SJSA1 (cell line): ENCODE measurements at places on chromosomes 5 and 9. TPM values are rescaled to one million over a fixed set of nuclear protein-coding genes. Genes with fewer than 3 reads are reported as not detected.
A peak's percentile ranks its signal among the peaks of the same experiment; 100 is the strongest.

Gene PCDHB2
- total RNA-seq = 5.4 and 7.6 TPM in 2 replicates

Gene SMC2
- 42.5 and 43.3 TPM in 2 replicates for total RNA-seq

Gene ALDH1B1
- 10.3 and 10.4 TPM in 2 replicates for total RNA-seq

Gene SHISAL2B
- total RNA-seq = not detected in 2 replicates

Gene CIZ1
- total RNA-seq = 38.2 and 38.8 TPM in 2 replicates

Gene SLC46A2
- not detected in 2 replicates for total RNA-seq

DNA sequence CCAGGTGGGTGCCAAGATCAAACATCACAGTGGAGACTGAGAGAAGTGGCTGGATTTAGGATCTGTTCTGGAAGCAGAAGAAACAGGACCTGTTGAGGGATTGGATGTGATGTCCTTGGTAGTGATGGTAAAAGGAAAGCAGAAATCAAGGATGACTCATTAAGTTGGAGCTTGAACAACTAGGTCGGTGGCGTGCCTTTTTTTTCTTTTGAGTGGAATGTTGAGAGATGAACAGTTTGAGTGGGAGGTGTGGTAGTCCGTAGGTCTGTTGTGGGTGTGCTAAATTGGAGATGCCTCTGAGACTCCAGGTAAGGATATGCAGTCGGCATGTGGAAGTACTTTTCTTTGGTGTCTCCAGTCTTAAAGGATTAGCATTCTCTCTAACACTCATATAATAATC, 92.1 kb upstream of the IL12B start:
- no peak for DNase-seq

DNA sequence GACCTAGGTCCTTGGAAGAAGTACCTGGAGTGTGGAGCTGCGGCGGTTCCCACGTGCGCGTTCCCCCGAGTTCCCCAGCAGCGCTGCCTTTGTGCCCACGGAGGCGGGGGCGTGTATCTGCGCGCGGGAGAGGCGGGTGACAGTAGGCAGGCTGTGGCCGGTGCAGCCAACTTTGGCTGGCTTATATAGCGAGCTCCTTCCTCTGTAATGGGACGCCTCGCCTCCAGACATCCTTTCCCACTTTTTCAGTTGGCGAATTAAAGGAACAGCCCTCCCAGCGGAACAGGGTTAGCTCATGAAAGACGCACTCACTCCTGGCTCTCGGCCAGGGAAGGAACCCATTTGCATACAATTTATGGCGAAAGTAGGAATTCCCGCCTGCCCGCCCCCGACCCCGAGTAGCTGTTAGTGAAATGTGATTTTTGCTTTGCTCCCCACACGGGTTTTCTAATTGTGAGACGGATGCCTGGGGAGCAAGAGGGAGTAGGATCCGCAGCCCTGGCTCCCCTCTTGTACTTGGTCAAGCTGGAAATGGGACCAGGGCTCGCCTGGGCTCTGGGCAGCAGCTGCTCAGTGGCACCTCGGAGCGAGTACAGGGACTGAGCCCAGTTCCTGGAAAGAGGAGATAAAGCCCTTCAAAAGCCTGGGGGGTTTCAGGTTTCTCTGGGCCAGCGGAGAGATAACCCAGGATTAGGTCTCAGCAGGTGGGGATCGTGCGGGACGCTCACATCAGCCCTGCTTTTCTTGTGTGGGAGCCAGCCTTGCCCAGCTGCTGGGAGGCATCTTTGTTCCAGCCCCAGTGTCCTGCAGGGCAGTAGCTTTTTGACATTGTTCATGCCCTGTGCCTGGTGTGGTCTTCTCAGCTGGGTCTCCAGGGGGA, at the start of gene TNC:
TSS of gene TNC (minus strand) at position 159 of the 880 bp plus-strand sequence. CDS start 27,139 bp downstream, outside the sequence.
- DNase-seq = peak; percentile 68

DNA sequence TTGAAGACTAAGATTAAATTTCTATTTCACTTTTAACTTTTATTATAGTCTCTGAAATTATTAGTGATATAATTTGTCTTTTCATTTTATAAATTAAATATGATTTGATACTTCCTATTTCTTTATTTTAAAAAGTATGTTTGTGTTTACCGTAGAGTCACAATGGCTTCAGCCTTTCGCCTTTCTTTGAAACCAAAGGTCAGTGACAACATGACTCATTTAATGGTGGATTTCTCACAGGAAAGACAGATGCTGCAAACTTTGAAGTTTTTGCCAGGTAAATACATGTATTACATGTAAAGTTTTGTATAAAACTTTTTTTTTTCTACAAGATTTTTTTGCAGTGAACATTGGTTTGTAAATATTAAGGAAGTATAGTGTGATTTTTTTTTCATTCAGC, 36.4 kb downstream of the FSD1L start:
- DNase-seq = no peak

DNA sequence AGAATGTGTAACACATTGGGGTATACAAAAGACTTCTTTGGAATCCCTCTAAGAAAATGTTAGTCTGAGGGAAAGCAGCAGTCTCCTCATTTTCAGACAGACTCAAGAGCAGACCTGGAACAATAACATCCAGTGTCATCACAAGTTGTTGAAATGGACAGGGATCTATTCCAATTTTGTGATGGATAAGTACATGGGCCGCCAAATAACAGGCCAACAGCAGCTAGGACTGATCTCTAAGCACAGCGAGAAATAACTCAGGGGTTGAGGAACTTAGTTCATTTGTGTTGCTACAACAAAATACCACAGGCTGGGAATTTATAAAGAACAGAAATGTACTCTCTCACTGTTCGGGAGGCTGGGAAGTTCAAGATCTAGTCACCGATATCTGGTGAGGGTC, 7.6 kb upstream of the ITGA2 start:
- no peak for DNase-seq

- DNase-seq = no peak
These were observed 2.5 kb upstream of the PHF19 start for GRCh38 chr9:120879446-120879845.

GRCh38 chr9:83013867-83014605, 48.9 kb downstream of the RASEF start:
- DNase-seq = peak; percentile 56

DNA sequence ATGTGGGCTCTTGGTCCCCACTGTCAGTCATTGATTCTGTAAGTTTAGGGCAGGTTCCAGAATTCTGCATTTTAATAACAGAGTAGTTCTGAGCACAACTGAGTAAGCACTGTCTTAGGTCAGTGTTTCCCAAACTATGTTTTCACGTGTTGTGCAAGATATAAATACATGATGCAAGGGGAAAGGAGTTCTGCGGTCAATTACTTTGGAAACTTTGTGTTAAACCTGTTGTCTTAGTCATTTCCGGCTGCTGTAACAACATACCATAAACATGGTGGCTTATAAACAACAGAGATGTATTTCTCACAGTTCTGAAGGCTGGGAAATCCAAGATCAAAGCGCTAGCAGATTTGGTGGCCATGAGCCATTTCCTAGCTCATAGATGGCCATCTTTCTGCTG, 69.8 kb downstream of the EQTN start:
- DNase-seq = peak; percentile 56

DNA sequence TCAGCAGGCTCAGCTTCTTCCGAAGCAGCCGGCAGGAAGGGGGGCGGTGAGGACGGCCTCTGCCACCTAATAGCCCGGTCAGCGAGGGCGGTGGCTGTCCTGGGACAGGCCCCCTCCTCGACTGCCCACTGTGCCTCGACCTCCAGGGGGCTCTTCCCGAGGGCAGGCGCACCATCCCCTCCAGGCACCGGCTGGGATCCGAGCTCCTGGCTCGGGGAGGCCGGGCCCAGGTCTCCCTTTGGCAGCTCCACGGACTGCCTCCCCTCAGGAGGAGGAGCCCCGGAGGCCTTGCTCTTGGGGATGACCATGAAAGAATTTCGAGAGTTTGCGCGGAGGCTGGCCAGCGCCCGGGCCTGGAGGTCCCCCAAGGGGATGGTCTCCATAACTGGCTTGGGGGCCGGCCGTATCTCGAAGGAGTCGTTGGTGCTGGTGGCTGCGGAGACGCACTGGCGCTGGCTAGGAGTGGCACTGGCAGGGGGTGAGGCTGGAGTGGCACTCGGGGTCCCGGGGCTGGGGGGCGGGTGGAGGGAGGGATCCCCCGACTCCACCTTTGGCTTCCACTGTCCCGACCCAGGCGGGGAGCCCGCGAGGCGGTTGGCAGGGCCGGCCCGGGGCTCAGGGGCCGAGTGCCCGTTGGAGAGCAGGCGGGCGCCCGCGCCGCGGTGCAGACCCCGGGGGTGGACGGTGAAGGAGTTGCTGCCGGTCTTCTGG, 975 bp downstream of the TPRN start:
- DNase-seq = no peak

- DNase-seq = no peak
These were observed 86.6 kb downstream of the NTRK2 start for GRCh38 chr9:84756171-84756570.

DNA sequence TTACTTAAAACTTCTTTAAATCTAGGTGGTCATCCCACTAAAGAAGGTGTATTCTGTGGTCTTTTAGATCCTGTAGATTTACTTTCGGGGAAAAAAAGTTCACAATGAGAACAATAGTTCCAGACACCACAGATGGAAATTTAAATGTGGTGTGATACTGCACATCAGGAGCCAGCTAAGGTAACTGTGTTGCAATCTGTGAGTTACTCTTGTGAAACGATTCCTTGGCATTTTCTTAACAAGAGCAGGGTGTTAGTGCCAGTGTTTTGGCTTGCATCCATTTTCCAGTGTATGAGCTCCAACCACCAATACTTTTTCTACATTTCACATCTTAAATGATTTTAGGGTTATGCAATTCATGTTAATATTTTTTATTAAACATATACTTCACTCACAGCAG, 674.5 kb downstream of the CETN3 start:
- no peak for DNase-seq
